Spinal cord (tissue), 10 donors: ENCODE measurements at places on chromosomes 11 and 22. TPM values are rescaled to one million over a fixed set of nuclear protein-coding genes. Genes with fewer than 3 reads are reported as not detected.

Gene SPON1
- total RNA-seq = 84.4 TPM

- no peaks in the 10 kb centered on the region for H3K4me1 ChIP-seq
- H3K27ac ChIP-seq = no peak overlapping the region
- no peaks in the 10 kb centered on the region for H3K36me3 ChIP-seq
- no peak for DNase-seq
- no peaks in the 10 kb centered on the region for H3K27me3 ChIP-seq
Measured at GRCh38 chr11:129247135-129247534, 55.0 kb upstream of the ARHGAP32 start.

Gene OR10A4
- not detected for total RNA-seq

DNA sequence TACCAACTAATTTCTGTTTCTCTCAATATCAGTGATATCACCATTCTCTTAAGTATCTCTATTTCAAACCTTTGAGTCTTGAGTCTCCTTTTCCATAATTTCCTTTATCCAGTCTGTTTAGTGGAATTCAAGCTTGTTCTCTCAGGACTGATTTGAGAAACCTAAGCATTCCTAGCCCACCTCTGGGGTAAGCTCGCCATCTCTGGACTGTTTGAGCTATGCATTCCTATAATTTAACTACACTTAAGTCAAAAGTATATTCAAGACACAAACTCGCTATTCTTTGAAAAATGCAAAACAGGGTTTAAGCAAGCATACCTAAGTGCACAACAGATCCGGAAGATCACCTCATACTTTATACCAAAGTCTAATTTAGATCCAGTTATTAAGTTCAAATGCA is 2.1 kb upstream of the DLAT start:
- DNase-seq = no peak
- H3K36me3 ChIP-seq = peaks cover 11% of the 10 kb centered on the region
- H3K4me1 ChIP-seq = no peaks in the 10 kb centered on the region
- no peak overlapping the region for H3K27ac ChIP-seq
- H3K27me3 ChIP-seq = no peaks in the 10 kb centered on the region
- no peak overlapping the region for H3K4me3 ChIP-seq

DNA sequence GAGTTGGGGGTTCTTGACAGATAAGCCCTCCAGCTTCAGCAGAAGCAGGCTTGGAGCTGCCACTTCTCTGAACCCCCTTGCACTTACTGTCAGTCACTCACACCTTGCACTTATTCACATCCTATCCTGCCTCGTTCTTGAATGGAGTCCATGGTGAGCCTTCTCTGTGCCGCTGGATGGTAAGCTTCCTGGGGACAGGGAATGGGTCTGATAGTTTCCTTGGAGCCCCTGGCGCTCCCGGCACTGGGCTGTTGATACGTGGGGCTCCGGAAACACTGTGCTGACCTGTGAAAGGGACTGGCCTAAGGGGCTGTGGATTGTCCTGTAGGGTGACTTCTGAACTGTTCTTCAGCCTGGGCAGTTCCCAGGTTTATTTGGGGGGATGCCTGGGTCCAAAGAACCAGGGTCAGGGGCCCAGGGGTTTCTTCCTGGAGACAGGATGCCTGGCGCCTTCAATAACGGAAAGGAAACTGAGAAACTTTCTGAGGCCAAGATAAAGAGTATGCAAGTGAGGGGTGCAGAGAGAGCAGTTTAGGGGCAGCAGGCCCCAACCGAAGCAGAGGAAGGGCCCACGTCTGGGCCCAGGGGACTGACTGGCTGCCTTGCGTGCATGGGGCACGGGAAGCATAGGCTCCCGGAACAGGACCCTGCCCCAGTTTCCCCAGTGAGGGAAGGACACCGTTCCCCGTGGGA is 709 bp upstream of the ST3GAL4 start:
- peaks cover 12% of the 10 kb centered on the region for H3K36me3 ChIP-seq
- H3K4me1 ChIP-seq = peaks cover 56% of the 10 kb centered on the region
- no peak for DNase-seq
- H3K4me3 ChIP-seq = peak overlapping the region; percentile 86
- no peaks in the 10 kb centered on the region for H3K27me3 ChIP-seq
